NCI-H524 treated with DMSO at 0.1 percent for 48 hours (cell line): ENCODE measurements at places on chromosomes 12 and 14.

GRCh38 chr14:81517798-81518398 lies 15.8 kb downstream of the SEL1L start:
- DNase-seq = no peak

- no peak for DNase-seq
Observed at GRCh38 chr14:103960457-103961055, 18.2 kb upstream of the RD3L start.

GRCh38 chr12:44571006-44571550 lies 305.0 kb downstream of the NELL2 start:
- no peak for DNase-seq

DNA sequence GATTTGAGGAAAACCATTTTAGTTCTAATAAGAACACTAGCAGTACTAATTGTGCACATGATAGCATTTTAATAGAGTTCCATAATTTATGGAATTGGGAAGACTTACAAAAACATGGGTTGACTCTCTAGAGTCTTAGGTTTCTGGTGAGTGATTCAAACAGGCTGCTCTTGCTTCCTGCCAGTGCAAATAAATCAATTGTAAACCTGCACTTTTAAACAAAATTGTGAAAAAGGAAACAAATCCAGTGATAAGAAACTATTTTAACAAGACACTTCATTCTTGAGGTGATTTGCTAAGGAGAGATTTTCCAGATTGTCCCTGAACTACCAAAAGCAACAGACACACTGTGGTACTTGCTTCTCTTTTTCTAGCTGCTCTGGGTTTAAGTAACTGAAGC lies 112.2 kb downstream of the CACNA1C start:
- DNase-seq = no peak

DNA sequence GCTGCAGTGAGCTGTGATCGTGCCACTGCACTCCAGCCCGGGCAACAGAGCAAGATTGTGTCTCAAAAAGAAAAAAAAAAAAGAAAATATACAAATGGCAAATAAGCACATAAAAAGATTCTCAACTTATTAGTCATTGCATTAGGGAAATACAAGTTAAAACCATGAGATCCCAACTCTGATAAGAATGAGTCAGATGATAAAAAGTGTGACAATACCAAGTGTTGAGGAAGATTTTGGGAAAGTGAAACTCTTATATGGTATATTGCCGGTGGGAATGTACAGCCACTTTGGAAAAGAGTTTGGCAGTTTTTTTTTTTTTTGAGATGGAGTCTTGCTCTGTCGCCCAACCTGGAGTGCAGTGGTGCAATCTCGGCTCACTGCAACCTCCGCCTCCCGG lies 7.6 kb upstream of the PRPF40B start:
- DNase-seq = no peak

DNA sequence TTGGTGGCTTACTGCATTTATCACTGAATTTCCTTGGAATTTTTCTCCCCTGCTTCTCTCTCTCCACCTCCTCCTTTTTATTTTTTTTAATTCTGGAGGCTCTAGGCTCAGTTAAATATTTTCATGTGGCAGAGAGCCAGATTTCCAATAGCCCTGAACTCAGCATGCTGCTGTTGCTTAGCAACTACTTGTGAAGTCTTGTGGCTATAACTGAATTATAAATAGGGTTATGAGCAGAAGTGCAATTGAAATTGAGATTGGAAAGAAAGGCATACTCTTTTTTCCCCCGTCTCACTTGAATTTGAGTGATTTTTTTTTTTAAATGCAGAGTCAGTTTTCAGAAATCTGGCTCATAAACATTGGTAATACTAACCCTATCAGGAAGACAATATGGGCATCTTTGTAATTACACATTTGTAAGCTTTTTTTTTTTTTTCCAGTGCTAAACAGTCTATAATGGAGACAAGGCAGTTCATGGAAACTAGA lies 38.3 kb downstream of the ATF7IP start:
- DNase-seq = peak; percentile 22

DNA sequence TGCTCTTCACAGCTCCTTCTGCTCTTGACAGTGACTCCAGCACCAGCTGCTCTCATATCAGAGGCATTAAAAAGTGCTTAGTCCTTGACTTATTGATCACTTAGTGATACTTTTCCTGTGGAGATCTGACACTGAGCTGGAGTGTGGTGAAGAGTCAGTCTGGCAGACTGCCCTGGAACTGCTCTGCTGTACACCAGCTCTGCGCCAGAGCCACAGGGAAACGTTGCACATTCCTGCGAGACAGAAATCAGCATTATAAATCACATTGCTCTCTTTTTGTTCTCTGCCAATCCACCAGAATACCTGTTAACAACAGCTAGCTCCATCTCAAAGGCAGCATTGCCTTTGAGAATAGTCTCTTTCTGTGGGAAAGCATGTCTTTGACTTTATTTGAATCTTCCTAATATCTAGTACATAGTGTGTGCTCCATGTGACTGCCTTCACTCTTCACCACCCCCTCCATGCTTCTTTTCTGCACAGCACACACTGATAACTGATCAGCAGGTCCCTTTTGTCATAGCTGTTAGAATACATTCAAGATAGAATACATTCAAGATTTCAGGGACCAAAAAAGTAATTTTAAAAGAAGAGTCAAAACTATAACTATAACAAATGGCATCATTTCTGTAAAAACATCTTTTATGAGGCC lies 48.2 kb upstream of the VSX2 start:
- DNase-seq = peak; percentile 59

DNA sequence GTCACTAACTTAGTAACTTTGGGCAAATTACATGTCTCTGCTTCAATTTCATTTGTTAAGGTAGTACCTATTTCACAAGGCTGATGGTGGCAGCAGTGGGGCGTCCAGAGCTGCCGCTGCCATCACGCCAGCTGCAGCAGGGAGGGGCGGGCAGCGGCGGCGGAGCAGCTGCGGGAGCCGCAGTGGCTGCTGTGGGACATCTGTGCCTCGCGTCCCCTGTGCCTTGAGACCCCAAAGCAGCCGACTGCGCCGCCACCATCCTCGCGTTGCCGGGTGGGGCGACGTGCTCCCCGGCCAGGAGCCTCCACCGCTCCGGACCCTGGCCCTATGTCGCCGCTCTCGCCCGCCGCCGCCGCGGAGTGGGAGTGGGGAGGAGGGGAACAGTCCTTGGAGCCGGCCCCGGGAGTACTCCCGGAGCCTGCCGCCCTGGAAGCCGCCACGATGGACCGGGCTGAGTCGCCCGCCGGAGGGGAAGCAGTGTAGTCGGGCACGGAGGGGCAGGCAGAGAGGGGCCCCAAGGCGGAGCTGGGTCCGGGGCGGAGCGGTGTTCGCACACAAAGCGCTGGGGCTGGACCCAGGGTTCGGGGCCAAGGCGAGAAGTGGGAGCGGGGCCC lies 51.4 kb downstream of the A2M start:
- peak; percentile 33 for DNase-seq

DNA sequence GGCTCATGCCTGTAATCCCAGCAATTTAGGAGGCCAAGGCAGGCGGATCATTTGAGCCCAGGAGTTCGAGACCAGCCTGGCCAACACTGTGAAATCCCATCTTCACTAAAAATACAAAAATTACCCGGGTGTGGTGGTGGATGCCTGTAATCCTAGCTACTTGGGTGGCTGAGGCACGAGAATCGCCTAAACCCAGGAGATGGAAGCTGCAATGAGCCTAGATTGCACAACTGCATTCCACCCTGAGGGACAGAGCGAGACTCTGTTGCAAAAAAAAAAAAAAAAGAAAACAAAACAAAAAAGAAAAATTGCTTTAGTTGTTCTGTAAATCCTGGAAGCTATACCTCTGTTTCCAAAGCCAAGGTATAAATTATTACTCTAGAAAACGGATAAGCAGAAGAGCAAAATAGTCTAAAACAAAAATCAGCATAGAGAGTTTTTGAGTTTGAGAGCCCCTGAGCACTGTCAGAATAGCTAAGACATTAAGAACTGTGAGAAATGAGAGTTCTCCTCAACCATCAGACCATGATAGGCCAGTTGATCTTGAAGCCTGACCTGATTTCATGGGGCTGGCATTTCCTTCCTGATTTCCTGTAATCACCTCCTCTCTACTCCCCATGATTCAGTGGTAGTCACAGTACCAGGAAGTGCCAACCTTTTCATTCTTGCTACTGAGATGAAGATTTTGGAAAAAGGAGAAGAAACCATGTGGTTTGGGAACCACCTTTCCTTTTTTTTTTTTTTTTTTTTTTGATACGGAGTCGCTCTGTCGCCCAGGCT lies 31.7 kb downstream of the ATP2A2 start:
- DNase-seq = no peak

GRCh38 chr14:54942913-54943312 lies 40.3 kb upstream of the GCH1 start:
- DNase-seq = no peak

GRCh38 chr12:93676408-93677194 lies 574 bp upstream of the CRADD start:
- no peak for DNase-seq

- DNase-seq = no peak
Observed at GRCh38 chr14:91332171-91332985, 85.2 kb downstream of the CCDC88C start.

GRCh38 chr12:42892702-42893551 lies 303.4 kb upstream of the PRICKLE1 start:
- no peak for DNase-seq

- DNase-seq = peak; percentile 40
Observed at GRCh38 chr12:125029761-125030358, 35.4 kb upstream of the AACS start.

GRCh38 chr14:49506650-49507049 lies 79.5 kb downstream of the RPS29 start:
- DNase-seq = no peak

GRCh38 chr14:32339188-32339587 lies 10.1 kb downstream of the AKAP6 start:
- no peak for DNase-seq

GRCh38 chr14:20631880-20632389 lies 9.6 kb downstream of the OR6S1 start:
- DNase-seq = no peak

GRCh38 chr14:56400109-56400825 lies 179.3 kb upstream of the TMEM260 start:
- DNase-seq = no peak

GRCh38 chr12:25186788-25187402 lies 8.1 kb downstream of the DNAI7 start:
- DNase-seq = no peak

- no peak for DNase-seq
Observed at GRCh38 chr14:34676516-34677211, 37.7 kb downstream of the CFL2 start.

- no peak for DNase-seq
Observed at GRCh38 chr12:80504389-80505163, 60.5 kb downstream of the PTPRQ start.

- DNase-seq = no peak
Observed at GRCh38 chr12:92639017-92639416, 63.8 kb upstream of the PLEKHG7 start.
